Activated B cell treated with CpG ODN at 0.5 μM for 24 hours (primary cell): ENCODE measurements at places on chromosomes 7 and 10. TPM values are rescaled to one million over a fixed set of nuclear protein-coding genes. Genes with fewer than 3 reads are reported as not detected.

Gene DAGLB
- 13.3 and 18.3 TPM in 2 replicates for total RNA-seq

DNA sequence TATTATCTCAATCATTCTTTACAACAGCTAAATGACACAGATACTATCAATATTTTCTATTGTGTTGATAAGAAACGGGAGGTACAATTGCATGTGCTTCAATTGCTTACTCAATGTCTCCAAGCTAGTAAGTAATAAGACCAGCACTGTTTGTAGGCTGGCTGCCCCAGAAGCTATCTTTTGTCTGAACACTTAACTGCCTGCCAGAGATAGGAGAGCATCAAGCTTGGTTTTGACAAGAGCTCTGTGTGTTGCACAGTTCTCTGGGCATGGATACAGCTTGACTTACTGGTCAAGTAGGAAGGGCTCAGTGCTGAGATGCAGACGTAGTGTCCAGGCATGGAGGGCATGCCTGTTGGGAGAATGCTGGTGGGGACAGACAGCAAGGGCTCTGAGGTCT, 26.3 kb upstream of the CAPZA2 start:
- no peak for DNase-seq
- H3K4me3 ChIP-seq, result no peak overlapping the region
- peaks cover 9% of the 10 kb centered on the region for H3K27me3 ChIP-seq
- no peak overlapping the region for H3K27ac ChIP-seq
- no peaks in the 10 kb centered on the region for H3K36me3 ChIP-seq
- peaks cover under 1% of the 10 kb centered on the region for H3K4me1 ChIP-seq

DNA sequence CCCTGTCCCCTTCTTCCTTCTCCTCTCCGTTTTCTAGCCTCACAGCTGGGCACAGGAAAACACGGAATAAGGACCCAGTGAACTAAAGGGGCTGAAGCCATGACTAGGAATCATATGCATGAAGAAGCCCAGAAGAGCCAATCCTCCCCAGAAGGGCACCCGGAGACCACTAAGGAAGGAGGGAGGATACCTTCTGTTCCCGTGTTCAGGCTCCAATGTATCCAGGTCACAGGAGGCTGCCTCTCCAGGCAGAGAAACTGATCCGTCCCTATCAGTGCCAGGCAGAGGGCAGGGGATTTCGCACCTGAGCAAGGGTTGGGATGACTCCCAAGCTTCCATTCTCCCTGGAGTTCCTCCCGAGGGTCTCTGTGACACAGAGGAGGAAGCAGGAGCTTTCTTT, 246.6 kb downstream of the SNX10 start:
- no peaks in the 10 kb centered on the region for H3K36me3 ChIP-seq
- H3K27me3 ChIP-seq, result peaks cover 53% of the 10 kb centered on the region
- no peak overlapping the region for H3K4me3 ChIP-seq

- no peak overlapping the region for H3K4me3 ChIP-seq
- H3K4me1 ChIP-seq, result peaks cover 13% of the 10 kb centered on the region
- no peaks in the 10 kb centered on the region for H3K36me3 ChIP-seq
These were observed 328.9 kb downstream of the PRPF18 start for GRCh38 chr10:13915710-13916109.

Gene NUTM2B
- 0.80 and 1.2 TPM in 2 replicates for total RNA-seq

GRCh38 chr7:123637203-123637602, 18.5 kb upstream of the LMOD2 start:
- peaks cover 24% of the 10 kb centered on the region for H3K27me3 ChIP-seq
- H3K4me1 ChIP-seq, result no peaks in the 10 kb centered on the region
- H3K27ac ChIP-seq, result no peak overlapping the region

- H3K27me3 ChIP-seq, result no peaks in the 10 kb centered on the region
- DNase-seq, result no peak
- H3K4me3 ChIP-seq, result no peak overlapping the region
- H3K4me1 ChIP-seq, result no peaks in the 10 kb centered on the region
- no peaks in the 10 kb centered on the region for H3K36me3 ChIP-seq
These were observed 639.0 kb upstream of the SORCS1 start for GRCh38 chr10:107803546-107803945.

DNA sequence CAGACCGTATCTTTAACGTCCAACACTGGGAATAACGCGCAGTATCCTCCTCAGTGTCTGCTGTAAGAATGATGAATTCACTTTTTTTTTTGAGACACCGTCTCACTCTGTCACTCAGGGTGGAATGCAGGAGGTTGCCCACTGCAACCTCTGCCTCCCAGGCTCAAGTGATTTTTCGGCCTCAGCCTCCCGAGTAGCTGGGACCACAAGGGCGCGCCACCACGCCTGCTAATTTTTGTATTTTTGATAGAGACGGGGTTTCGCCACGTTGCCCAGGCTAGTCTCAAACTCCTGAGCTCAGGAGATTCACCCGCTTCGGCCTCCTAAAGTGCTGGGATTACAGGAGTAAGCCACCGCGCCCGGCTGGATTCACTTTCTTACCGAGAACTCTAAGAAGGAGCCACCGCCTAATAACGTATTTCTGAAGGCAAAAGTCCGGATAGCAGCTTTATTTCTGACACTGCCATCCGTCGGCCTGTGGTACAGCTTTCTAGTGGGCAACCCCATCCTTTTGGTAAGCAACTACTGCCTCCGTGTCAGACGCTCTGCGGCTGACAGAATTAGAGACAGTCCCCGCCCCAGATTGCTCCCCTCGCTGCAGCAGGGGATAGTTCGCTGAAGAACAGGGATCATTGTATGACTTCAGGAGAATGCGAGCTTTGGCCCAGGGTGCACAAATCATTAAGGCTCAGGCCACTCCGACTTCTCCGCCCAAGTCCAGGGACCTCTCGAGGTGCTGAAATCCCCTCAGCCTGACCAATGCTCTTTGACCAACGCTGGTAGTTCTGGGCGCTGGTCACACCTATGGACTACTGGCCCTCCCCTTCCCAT, 662 bp downstream of the POLR3A start:
- H3K27ac ChIP-seq, result peak overlapping the region; percentile 88
- peaks cover 46% of the 10 kb centered on the region for H3K36me3 ChIP-seq
- no peaks in the 10 kb centered on the region for H3K27me3 ChIP-seq
- no peak for DNase-seq

- H3K4me1 ChIP-seq, result no peaks in the 10 kb centered on the region
- no peaks in the 10 kb centered on the region for H3K36me3 ChIP-seq
- no peak overlapping the region for H3K27ac ChIP-seq
- H3K4me3 ChIP-seq, result no peak overlapping the region
These were observed 45.5 kb upstream of the TARP start for GRCh38 chr7:38318803-38319416.
